Neural crest cell (in vitro differentiated cells): ENCODE measurements at places on chromosomes 1 and 21.

DNA sequence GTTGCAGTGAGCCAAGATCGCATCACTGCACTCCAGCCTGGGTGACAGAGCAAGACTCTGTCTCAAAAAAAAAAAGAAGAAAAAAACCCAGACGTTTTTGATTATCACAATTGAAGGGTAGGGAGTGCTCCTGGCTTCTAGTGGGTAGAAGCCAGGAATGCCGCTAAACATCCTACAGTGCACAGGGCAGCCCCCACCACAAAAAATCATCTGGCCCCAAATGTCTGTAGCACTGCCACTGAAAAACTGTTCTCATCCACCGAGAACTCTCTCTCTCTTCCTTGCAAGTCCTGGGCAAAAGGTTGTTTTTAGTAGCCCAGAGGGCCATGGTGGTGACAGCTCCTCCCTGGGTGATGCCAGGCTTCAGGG, 35.6 kb upstream of the GPR157 start:
- H3K4me3 ChIP-seq: no peak overlapping the region
- no peak overlapping the region for H3K27ac ChIP-seq
- no peaks in the 10 kb centered on the region for H3K36me3 ChIP-seq
- H3K27me3 ChIP-seq: peaks cover 3% of the 10 kb centered on the region
- peaks cover 14% of the 10 kb centered on the region for H3K4me1 ChIP-seq

DNA sequence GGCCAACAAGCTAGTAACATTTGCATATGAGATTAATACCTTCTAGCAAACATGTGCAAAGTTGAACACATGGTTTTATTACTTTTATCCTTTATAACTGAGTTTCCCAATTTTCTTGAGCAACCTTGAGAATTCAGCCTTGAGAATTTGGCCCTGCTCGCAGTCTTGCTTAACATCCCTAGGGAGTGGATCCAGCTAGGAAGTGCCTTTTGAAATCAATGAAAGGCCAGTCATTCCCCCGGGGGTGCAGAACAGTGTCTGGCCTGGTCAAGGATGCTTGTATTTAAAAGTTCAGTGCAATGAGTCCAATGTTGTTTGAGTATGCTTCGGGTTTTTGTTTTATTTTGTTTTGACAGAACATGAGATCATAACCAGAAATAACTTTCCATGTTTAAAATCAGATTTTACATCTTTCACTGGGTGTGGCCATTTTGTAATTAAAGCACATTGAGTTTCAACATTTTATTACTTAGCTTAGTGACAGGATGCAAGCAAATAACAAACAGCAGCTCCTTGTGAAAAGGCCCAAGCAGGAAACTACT, 16.7 kb downstream of the PALMD start:
- peak overlapping the region; percentile 91 for H3K27ac ChIP-seq
- H3K36me3 ChIP-seq: no peaks in the 10 kb centered on the region
- H3K4me3 ChIP-seq: no peak overlapping the region
- no peak for DNase-seq
- peaks cover 19% of the 10 kb centered on the region for H3K4me1 ChIP-seq

GRCh38 chr21:31671931-31672330, 12.4 kb downstream of the SOD1 start:
- H3K4me3 ChIP-seq: no peak overlapping the region
- H3K36me3 ChIP-seq: peaks cover 8% of the 10 kb centered on the region
- H3K4me1 ChIP-seq: peaks cover 2% of the 10 kb centered on the region
- no peak overlapping the region for H3K27ac ChIP-seq
- DNase-seq: no peak

GRCh38 chr1:226798427-226799411, 59.6 kb upstream of the ITPKB start:
- H3K27ac ChIP-seq: peak overlapping the region; percentile 78
- H3K36me3 ChIP-seq: no peaks in the 10 kb centered on the region
- no peaks in the 10 kb centered on the region for H3K4me1 ChIP-seq
- no peak for DNase-seq
- H3K27me3 ChIP-seq: no peaks in the 10 kb centered on the region

- peak within 1 kb of the TSS; percentile 88 for H3K4me3 ChIP-seq
- no peaks in the 10 kb centered on the region for H3K27me3 ChIP-seq
- H3K36me3 ChIP-seq: peaks cover 30% of the 10 kb centered on the region
- H3K4me1 ChIP-seq: peaks cover 4% of the 10 kb centered on the region
- peak; percentile 63 for DNase-seq
These were observed at the start of gene DNAH14 for GRCh38 chr1:224929335-224930237. TSS of gene DNAH14 (plus strand) at chr1:224929675. CDS start at chr1:224952703, 23,028 bp downstream.

- peaks cover 9% of the 10 kb centered on the region for H3K4me1 ChIP-seq
- no peak for DNase-seq
- no peaks in the 10 kb centered on the region for H3K27me3 ChIP-seq
- peaks cover 17% of the 10 kb centered on the region for H3K36me3 ChIP-seq
- no peak overlapping the region for H3K27ac ChIP-seq
These were observed 39.6 kb downstream of the KCTD3 start for GRCh38 chr1:215606564-215607168.

DNA sequence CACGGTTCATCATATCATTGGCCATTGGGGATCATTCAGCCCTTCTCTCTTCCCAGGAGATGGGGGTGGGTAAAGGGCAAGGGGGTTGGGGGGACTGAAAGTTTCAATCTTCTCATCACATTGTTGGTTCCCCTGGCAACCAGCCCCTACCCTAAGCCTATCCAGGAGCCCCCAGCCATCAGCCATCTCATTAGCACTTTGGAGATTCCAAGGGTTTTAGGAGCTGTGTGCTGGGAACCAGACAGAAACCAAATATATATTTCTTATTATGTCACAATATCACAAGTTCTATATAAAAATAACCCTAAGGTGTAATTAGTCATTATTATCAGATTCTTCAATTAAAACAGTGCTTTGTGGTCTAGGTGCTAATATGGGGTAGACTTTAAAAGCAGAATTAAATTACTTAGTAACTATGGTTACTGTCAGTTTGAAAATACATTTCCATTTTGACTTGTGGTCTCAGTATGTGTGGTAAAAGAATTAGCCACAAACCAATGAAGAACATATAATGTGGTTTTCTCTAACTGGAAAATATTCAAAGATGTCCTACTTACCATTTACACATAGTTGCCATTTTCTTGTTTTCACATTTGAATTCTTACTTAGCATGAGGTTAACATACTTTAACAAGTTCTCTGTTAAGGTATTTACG, 28.1 kb downstream of the IL23R start:
- H3K27ac ChIP-seq: no peak overlapping the region
- no peak for DNase-seq
- peaks cover 4% of the 10 kb centered on the region for H3K4me1 ChIP-seq

GRCh38 chr21:36751383-36751782, 52.5 kb downstream of the SIM2 start:
- H3K27me3 ChIP-seq: peaks cover 31% of the 10 kb centered on the region
- H3K4me1 ChIP-seq: peaks cover 71% of the 10 kb centered on the region
- peak overlapping the region; percentile 11 for H3K4me3 ChIP-seq
- H3K36me3 ChIP-seq: peaks cover 6% of the 10 kb centered on the region

- H3K27ac ChIP-seq: no peak overlapping the region
- peaks cover 2% of the 10 kb centered on the region for H3K27me3 ChIP-seq
- no peak for DNase-seq
- H3K4me3 ChIP-seq: no peak overlapping the region
- H3K36me3 ChIP-seq: no peaks in the 10 kb centered on the region
- H3K4me1 ChIP-seq: peaks cover 9% of the 10 kb centered on the region
These were observed 409.5 kb downstream of the PLPP3 start for GRCh38 chr1:56169856-56170255.

GRCh38 chr1:94701796-94702441, 118.2 kb upstream of the SLC44A3 start:
- no peak for DNase-seq
- H3K27ac ChIP-seq: no peak overlapping the region
- H3K4me1 ChIP-seq: peaks cover 10% of the 10 kb centered on the region

DNA sequence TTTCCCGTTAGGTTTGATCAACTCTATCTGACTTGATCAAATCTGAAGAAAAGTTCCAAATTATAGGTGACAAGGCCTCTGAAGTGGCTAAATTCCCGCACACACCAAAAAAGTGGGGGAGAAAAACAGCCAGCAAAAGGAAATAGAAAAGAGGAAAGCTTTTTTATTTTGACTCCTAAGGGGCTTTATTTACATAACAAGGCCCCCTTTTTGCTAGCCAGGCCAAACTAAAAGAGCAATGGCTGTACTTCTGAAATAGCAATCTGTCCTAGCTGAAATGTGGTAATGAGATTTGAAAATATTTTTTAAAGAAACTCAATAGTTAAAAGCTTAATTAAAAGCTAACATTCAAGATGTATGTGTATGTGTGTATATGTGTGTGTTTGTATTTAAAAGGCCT, 311.5 kb upstream of the POGK start:
- H3K4me3 ChIP-seq: no peak overlapping the region
- no peak for DNase-seq
